ENCODE measurements at places on chromosomes 11 and 22.

DNA sequence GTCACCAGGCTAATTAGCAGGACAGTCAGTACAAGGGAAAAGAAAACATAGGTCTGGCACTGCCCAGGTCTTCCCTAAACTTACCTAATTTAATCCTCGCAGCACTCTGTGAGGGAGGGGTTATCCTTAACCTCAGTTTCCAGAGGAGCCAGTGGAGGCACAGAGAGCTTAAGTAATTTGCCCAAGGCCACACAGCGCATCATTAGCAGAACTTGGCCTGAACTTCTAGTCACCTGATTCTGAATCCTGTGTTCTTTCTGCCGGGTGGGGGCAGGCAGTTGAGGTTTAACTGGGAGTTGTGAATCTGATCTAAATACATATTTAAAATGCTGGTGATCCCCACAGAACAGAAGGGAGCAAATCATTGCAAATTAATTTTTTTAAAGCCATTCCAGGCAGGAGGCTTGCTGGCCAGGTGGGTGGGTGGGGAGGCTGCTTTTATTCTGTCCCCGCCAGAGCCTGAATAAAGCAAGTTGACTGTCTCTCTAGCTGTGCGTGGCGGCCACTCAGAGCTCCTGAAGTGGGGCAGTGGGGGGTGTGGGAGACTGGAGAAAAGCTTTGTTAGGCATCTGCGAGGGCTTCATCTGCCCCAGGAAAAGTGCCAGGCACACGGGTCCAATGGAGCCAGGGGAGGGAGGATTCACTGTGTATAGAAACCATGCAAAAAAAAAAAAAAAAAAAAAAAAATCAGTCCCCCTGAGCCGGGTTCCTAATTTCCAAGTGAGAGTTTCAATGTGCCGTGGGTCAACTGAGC lies 66.1 kb downstream of the NFAM1 start:
- DNase-seq = no peak

DNA sequence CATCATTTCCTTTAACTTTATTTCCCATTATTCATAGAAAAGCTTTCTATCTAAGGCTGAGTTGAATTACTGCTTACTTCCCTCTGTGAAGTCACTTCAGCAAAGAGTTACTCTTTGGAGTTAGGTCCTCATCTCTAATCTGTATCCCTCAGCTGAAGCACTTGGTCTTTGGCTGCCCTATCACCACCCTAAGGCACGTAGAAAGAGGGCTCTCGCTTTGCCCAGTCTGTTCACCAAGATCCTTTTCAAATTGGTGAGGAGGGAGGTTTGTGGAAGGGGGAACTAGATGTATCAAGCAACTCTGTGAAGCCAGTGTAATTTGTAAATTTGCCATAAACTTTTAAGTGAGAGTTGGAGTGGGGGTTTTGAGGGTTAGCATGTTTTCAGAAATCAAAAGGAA lies 43.4 kb downstream of the PAX6 start:
- no peak for DNase-seq

- no peak for DNase-seq
Observed at GRCh38 chr11:119173453-119173852, 4.9 kb downstream of the NLRX1 start.

- no peak for DNase-seq
Observed at GRCh38 chr11:115996808-115997188, 492.6 kb upstream of the CADM1 start.

- no peak for DNase-seq
Observed at GRCh38 chr22:31983911-31984656, 39.7 kb downstream of the YWHAH start.

DNA sequence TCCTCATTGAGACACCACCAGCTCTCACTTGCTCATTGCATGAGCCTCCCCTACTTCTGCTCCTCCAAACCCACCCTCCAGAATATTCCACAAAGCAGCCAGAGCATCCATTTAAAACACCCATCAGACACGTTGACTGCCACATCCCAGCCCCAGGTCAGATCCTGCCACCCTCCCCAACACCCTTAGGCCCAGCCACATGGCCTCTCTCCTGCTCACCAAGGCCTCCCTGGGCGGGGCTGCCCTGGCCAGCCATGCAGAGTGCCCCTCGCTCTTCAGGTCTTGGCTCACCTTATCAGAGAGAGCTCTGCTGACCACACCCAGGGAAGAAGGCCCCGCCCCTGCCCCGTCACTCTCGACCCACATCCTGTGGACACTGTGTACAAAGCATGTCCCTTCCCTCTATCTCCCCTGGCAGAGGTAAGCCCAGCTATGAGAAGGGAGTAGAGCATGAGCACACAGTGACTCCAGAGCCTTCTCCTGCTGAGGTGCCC lies 106.8 kb downstream of the MICAL3 start:
- DNase-seq = no peak

DNA sequence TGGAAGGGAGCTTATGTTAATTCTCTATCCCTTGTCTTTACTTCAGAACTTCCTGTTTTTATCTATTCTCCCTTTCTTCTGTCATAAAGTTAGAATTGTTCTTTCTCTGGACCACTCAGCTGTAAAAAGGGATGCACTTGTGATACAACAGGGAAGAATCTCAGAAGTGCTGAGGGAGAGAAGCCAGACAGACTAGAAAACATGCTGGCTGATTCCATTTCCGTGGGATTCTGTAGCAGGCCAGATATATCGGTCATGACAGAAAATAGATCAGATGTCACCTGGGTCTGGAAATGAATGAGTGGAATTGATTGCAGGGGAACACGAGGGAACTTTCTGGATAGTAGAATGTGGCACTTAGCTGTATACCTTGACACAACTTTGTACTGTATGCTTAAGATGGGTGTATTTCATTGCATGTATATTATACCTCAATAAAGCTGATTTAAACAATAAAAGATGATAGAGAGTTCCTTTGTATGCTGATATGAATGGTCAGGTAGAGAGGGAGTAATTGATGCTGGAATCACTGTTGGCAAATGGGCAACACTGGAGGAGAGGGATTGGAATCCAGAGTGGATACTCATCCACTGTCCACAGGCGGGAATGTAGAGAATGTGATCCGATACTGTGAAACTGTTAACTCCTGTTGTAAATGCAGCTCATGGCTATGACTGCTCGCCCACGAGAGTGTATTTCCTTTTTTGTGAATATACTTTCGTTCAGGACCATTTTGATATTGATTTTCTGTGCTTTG lies 59.6 kb downstream of the ATXN10 start:
- DNase-seq = no peak

- DNase-seq = no peak
Observed at GRCh38 chr11:118715837-118716260, 36.4 kb upstream of the TREH start.

GRCh38 chr11:18071098-18071705 lies 25.1 kb upstream of the TPH1 start:
- DNase-seq = no peak

Data from stimulated activated CD8-positive, alpha-beta memory T cell treated with anti-CD3 and anti-CD28 coated beads, Interleukin-4, amount 100 ng/mL, for 24 hours (primary cell).